ENCODE measurements at places on chromosomes 2 and 18. TPM values are rescaled to one million over a fixed set of nuclear protein-coding genes. Genes with fewer than 3 reads are reported as not detected.
A peak's percentile ranks its signal among the peaks of the same experiment; 100 is the strongest.

DNAJC5G gene
- 1.7 TPM for total RNA-seq

EFR3B gene
- 1.8 TPM for total RNA-seq

ABCG5 gene
- not detected for total RNA-seq

MTLN gene
- 137 TPM for total RNA-seq

FAM237A gene
- total RNA-seq = not detected

PLEKHH2 gene
- total RNA-seq = 83.1 TPM

- no peaks in the 10 kb centered on the region for H3K27me3 ChIP-seq
- no peak for DNase-seq
- H3K36me3 ChIP-seq = no peaks in the 10 kb centered on the region
- no peak overlapping the region for H3K4me3 ChIP-seq
- H3K27ac ChIP-seq = no peak overlapping the region
These were observed 14.7 kb upstream of the ERCC3 start for GRCh38 chr2:127308586-127309138.

- no peak overlapping the region for H3K4me3 ChIP-seq
- no peaks in the 10 kb centered on the region for H3K36me3 ChIP-seq
- peaks cover 6% of the 10 kb centered on the region for H3K4me1 ChIP-seq
- no peak overlapping the region for H3K27ac ChIP-seq
- DNase-seq = no peak
These were observed 271.5 kb upstream of the MMADHC start for GRCh38 chr2:149858901-149859634.

DNA sequence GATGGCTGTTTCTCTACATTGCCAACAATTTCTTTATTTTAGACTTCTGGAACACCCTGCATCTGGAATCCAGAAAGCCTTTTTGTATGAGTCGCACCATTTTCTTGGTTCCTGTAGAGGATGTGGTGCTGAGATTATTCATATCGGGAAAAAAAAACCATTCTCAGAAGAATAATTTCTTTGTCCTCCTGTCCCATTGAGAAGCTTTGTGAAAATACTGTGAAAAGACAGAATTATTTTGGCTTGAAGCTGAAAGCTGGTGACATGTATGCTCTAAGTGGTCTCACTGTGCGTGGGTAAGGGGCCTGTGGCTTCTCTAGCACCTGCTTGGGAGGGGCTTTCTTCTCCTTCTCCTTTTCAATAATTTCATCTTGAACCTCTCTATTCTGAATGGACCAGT lies 138.4 kb downstream of the FAM210A start:
- H3K4me3 ChIP-seq = no peak overlapping the region
- H3K36me3 ChIP-seq = no peaks in the 10 kb centered on the region
- no peaks in the 10 kb centered on the region for H3K27me3 ChIP-seq
- DNase-seq = no peak

- no peaks in the 10 kb centered on the region for H3K4me1 ChIP-seq
- no peak overlapping the region for H3K4me3 ChIP-seq
- no peak overlapping the region for H3K27ac ChIP-seq
- DNase-seq = no peak
- H3K36me3 ChIP-seq = no peaks in the 10 kb centered on the region
These were observed 327.0 kb upstream of the THUMPD2 start for GRCh38 chr2:40106061-40106460.

GRCh38 chr2:191041418-191042161 lies 27.6 kb upstream of the STAT1 start:
- no peaks in the 10 kb centered on the region for H3K4me1 ChIP-seq
- H3K4me3 ChIP-seq = no peak overlapping the region
- no peak overlapping the region for H3K27ac ChIP-seq
- DNase-seq = no peak
- H3K36me3 ChIP-seq = no peaks in the 10 kb centered on the region
- no peaks in the 10 kb centered on the region for H3K27me3 ChIP-seq

- H3K36me3 ChIP-seq = peaks cover 37% of the 10 kb centered on the region
- peaks cover 23% of the 10 kb centered on the region for H3K4me1 ChIP-seq
- H3K27ac ChIP-seq = peak overlapping the region; percentile 74
- no peak overlapping the region for H3K4me3 ChIP-seq
- peak; percentile 72 for DNase-seq
These were observed 248.4 kb downstream of the HDAC4 start for GRCh38 chr2:239152239-239152915.

- H3K4me1 ChIP-seq = no peaks in the 10 kb centered on the region
- H3K4me3 ChIP-seq = no peak overlapping the region
- no peaks in the 10 kb centered on the region for H3K27me3 ChIP-seq
These were observed 225.5 kb downstream of the TGIF1 start for GRCh38 chr18:3675446-3675845.

GRCh38 chr2:146579147-146579930 lies 1265.5 kb upstream of the ACVR2A start:
- H3K36me3 ChIP-seq = no peaks in the 10 kb centered on the region
- DNase-seq = no peak
- no peak overlapping the region for H3K27ac ChIP-seq
